ENCODE measurements at places on chromosomes 2 and 18.

- no peak for DNase-seq
These were observed 29.6 kb downstream of the ARHGAP15 start for GRCh38 chr2:143158551-143159485.

- DNase-seq = no peak
These were observed 274.9 kb downstream of the NR4A2 start for GRCh38 chr2:156057647-156058046.

GRCh38 chr2:194545978-194546377, 1111.0 kb upstream of the SLC39A10 start:
- no peak for DNase-seq

DNA sequence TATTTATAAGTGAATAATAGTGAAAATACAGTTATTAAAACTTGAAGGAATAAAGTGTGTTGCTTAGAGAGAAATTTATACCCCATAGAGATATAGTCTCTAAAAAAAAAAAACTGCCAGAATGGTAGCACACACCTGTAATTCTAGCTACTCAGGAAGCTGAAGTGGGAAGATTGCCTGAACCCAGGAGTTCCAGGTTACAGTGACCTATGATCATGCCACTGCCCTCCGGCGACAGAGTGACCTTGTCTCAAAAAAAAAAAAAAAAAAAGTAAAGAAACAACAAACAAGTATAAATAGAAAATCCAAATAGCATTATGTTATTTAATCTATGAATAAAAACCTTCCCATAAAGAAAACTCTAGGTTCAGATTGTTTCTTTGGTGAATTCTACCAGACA, 7.4 kb upstream of the AGPS start:
- DNase-seq = no peak

GRCh38 chr18:47032945-47033344, 2.5 kb downstream of the ELOA2 start:
- DNase-seq = no peak

DNA sequence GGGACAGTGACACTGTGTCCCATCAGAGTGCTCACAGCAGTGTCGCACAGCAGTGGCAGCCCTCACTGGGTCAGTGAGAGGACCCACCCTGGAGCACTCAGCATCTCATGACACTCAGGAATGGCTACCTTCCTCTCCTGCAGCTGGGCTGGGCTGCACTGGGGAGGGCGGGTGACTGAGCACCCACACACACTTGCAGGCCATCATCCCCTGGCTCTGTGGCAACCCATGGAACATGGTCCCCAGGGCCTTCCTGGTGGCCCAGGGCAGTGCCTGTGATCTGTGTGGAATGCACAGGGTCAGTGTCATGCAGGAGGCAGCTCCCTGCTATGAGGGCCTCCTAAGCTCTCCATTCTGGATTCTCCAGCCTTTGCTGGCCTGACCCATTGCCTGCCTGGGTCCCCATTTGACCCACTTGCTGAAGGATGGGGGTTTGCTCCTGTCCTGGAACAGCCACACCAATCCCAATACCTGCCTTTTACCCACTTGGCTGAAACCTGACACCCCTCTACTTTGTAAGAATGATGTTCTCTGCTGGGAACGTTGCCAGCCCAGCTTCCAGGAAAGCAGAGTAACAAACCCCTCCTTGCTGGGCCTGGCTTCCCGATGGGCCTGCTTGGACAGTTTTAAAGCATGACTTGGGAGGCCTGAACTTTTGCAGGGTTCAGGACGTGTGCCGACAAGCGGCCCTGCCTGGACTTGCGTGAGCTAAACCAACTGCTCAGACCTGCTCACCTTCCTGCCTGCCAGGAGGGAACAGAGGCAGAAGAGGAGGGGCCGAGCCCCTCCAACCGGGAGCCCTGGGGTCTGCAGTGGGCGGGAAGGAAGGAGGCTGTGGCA, 13.7 kb downstream of the HS6ST1 start:
- DNase-seq = no peak

DNA sequence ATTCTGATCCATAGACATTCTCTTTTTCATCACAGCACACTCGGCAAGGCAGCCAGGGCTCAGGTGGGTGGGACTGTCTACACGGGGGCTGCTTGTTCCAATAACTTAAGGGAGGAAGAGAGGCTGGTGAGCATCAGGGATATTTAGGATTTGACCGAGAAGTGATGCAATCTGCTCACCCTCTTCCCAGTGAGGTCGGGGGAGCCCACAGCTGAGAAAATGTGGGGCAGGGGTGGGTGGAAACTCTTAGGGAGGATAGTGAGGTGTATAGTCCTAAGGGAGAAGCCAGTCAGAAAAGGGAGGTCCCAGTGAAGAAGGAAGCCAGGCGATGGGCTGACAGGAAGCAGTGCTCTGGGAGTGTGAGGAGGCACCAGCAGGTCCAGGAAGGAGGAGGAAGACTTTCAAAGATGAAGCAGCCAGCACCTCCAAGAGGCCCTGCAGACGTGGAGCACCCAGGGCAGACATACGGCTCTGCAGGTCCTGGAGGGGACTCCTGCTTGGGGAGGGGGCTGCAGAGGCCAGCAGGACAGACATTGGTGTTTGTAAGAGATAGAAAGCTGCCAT, 76.8 kb downstream of the GYPC start:
- no peak for DNase-seq

DNA sequence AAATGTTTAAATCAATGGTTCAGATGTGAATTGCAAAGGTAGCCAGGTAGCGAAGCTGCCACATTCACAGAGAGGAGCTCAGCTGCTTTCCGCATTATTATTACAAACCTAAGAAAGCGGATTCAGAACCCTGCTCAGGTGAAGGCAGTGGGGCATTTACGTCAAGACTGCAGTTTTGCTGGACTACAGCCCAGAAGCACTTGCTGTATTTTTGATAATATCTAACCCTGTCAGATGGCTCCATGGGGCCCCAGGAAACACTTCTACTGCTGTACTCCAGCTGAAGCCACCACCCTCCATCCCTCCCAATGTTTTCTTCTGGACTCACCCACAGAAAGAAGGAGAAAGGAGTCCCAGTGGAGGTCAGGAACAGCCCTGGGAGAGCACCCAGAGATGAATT, 96.9 kb downstream of the TPO start:
- DNase-seq = no peak

GRCh38 chr2:79935771-79936657, 368.5 kb downstream of the LRRTM1 start:
- no peak for DNase-seq

- DNase-seq = no peak
These were observed 81.2 kb downstream of the PLCL1 start for GRCh38 chr2:197885587-197885986.

- DNase-seq = peak; percentile 13
These were observed 24.6 kb upstream of the ACVR1 start for GRCh38 chr2:157900684-157901083.

DNA sequence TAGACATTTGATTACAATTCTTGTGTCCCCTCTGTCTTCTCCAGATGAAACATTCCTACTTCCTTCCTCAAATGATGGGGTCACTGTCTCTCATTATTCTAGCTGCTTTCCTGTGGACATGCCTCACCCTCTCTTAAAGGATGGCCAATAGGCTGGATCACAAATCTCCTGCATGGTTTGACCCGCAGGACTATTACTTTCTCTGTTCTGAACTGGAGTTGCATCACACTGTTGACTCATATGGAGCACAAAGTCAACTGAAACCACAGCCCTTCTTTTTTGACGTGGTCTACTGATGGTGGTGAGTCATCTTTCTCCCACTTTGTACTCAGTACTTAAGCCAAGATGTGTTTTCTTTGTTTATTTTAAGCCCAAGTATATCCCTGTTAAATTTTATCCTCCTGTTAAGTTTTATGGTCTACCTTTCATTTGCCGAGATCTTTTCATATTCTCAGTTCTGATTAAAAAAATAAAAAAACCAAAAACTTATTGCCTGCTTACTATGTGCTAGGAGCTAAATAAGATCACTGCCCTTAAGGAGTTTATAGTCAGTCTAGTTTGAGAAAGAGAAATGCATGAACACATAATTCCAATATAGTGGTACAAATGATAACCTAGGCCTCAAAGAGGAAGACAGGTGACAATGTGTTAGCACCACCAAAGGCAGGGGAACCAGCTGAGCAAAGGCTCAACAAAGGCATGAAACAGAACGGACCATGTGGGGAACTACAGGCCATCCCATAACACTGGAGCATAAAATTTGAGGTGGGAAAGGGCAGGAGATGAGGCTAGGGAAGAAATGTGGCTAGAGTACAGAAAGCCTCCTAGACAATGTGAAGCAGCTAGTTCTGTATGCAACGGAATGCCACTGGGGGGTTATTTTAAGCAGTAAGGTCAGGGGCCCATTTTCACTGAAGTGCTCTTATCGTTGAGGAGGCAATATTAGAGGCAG, 67.6 kb upstream of the ZFP36L2 start:
- peak; percentile 55 for DNase-seq

DNA sequence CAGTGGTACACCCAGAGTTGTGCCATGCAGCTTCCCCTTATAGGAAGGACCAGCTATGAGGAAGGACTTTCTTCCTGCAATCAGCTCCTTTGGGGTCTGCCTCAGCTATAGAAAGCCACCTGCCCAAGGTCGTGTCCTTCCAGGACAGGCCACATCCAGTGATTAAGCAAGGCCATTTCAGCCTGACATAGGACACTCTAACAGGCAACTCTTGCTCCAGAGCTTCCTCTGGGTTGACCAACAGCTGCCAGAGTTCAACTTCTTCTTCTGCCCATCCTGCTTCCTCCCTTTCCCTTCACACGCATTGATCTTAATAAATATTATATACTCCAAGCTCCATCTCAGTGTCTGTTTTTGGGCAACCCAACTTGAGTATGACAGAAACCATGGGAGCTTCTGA, 12.8 kb downstream of the LRP2 start:
- DNase-seq = no peak

DNA sequence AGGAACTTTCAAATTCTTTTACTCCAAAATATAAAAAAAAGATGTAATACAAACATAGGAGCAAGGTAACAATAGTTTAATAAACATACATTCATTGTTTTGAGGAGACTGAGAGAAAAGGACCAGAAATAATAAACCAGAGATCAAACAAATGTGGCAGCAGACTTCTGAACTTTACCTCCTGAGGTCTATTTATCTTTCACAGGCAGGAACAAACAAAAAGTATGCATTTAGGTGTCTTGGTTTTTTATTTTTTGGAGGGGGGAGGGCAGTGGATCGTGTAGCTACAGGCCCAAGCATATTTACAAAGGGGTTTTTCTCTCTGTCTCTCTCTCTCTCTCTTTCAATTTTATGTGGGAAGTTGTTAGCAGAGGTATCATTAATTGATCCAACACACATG, 5.6 kb downstream of the PPP4R1 start:
- no peak for DNase-seq

GRCh38 chr18:63016270-63016669, 300.9 kb downstream of the PHLPP1 start:
- peak; percentile 62 for DNase-seq

DNA sequence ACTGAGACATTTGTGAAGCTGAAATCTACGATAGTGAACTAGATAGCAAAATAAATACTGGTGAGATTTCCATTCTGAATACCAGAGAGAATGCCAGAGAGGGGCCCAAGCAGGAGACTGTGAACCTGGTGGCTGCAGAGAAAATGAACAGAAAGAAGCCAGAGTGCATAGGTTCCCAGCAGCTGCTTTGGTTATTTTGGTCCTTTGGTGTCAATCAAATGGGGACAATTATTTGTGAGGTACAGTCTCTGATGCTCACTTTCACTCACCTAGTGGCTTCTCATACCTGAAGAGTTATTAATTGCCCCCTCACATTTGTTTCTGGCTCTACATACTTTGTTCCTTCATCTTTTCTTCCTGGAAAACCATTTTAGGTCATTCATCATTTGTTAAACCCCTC, 812.1 kb downstream of the CPS1 start:
- DNase-seq = no peak

DNA sequence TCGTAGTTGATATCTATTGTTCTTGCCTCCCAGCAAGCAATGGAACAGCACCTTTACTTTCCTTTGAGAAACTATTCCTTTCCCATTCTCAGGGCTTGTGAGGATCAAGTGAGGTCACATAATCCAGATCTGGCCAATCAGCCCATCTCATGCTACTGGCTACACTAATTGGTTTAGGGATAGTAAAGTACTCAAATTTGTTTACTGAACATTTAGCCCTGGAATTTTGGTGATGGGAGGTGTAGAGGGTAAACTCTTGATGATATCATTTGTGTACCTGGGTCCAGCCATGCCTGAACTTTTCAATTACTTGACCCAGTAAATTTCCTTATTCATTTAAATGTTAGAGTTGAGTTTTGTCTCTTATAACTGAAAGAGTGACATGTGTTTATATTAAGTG, 195.8 kb upstream of the TNP1 start:
- DNase-seq = no peak

DNA sequence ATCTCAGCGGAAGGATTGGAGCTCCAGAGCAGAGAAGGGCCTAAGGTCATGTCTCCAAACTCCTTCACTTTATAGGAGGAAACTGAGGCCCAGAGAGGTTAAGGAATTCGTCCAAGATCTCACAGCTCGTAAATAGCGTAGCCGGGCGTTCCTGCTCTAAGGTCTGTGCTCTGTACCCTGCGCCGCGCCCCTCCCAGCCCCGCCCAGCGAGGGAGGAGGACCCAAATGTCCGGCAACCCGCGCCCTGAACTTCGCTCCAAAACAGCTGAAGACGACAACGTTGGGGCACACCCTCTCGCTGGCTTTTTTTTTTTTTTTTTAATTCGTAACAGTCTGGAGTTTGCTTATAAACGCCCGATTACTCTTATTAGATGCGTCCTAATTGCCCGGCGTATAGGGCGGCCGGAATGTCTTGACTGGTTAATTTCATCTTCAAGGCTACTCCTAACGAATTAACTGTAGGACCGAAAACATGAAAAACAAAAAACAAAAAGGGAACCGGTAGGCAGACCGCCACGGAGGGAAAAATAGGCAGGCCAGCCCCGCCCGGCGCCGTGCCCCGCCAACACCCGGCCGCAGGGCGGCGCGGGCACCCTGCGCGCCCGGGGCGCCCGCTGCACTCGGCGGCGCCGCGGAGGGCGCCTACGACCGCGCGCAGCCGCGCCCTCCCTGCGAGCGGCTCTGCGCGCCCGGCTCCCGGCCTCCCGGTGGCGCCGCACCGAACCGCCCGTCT, 928 bp upstream of the FOSL2 start:
- peak; percentile 59 for DNase-seq

DNA sequence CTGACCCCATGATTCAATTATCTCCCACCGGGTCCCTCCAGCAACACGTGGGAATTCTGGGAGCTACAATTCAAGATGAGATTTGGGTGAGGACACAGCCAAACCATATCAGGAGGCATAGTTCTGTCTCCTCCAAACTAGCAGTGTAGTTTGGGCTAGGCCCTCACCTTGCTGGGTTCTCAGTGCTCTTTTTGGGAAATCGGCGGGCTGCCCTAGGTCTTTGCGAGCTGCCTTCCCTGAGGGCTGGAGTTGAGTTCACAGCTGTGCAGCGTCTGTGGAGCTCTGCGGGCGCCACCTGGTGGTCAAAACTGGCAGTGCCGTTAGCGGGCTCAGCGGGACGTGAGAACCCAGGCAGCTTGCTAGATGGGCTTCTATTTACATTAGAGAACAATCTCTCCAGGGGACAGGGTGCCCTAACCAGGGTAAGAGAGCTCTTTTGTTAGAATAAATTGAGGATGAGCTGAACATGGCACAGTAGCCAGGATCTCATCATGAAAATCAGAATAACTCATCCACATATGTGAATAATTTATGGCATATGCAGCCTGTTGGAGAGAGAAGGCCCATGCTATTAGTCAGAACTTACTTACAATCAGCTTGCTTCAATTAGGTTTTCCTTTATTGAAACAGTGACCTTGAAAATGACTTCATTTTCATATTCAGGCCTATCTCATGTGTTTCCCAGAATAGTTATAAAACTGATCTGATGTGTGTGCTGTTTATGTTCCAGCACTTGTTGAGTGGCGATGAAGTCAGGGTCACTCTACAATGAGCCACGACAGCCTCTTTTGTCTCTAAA, 27.4 kb upstream of the YES1 start:
- peak; percentile 79 for DNase-seq
